ENCODE measurements at places on chromosomes 4 and X.
A peak's percentile ranks its signal among the peaks of the same experiment; 100 is the strongest.

- peak overlapping the region; percentile 79 for H3K27ac ChIP-seq
- no peaks in the 10 kb centered on the region for H3K27me3 ChIP-seq
- peaks cover 13% of the 10 kb centered on the region for H3K4me1 ChIP-seq
- no peak for DNase-seq
- peak overlapping the region; percentile 64 for H3K4me3 ChIP-seq
Measured at GRCh38 chrX:153948002-153948466, 3.6 kb upstream of the RENBP start.

GRCh38 chr4:85399270-85399669, 75.7 kb upstream of the ARHGAP24 start:
- no peak overlapping the region for H3K4me3 ChIP-seq
- H3K27me3 ChIP-seq: no peaks in the 10 kb centered on the region
- H3K36me3 ChIP-seq: no peaks in the 10 kb centered on the region
- DNase-seq: no peak
- H3K4me1 ChIP-seq: no peaks in the 10 kb centered on the region

GRCh38 chr4:89556601-89557305, 249.2 kb upstream of the GPRIN3 start:
- no peaks in the 10 kb centered on the region for H3K4me1 ChIP-seq
- H3K36me3 ChIP-seq: no peaks in the 10 kb centered on the region
- no peaks in the 10 kb centered on the region for H3K27me3 ChIP-seq
- no peak overlapping the region for H3K4me3 ChIP-seq

- no peak overlapping the region for H3K4me3 ChIP-seq
- DNase-seq: no peak
- H3K36me3 ChIP-seq: no peaks in the 10 kb centered on the region
Measured at GRCh38 chr4:157934151-157934550, 238.7 kb downstream of the GASK1B start.

- H3K27ac ChIP-seq: no peak overlapping the region
- no peak overlapping the region for H3K4me3 ChIP-seq
- no peak for DNase-seq
- no peaks in the 10 kb centered on the region for H3K27me3 ChIP-seq
Measured at GRCh38 chr4:69836287-69836686, 23.7 kb downstream of the SULT1E1 start.

- no peak overlapping the region for H3K27ac ChIP-seq
- no peak for DNase-seq
- H3K36me3 ChIP-seq: no peaks in the 10 kb centered on the region
- H3K27me3 ChIP-seq: no peaks in the 10 kb centered on the region
- H3K4me1 ChIP-seq: no peaks in the 10 kb centered on the region
Measured at GRCh38 chrX:115467961-115468360, 93.0 kb upstream of the PLS3 start.
